ENCODE measurements at places on chromosomes 7 and 10.

- no peak for DNase-seq
Measured at GRCh38 chr10:124099604-124100003, 6.2 kb upstream of the CHST15 start.

- DNase-seq: peak; percentile 41
Measured at GRCh38 chr10:58064714-58065528, 202.8 kb downstream of the IPMK start.

GRCh38 chr10:13732465-13732881 is 145.7 kb downstream of the PRPF18 start:
- DNase-seq: no peak

DNA sequence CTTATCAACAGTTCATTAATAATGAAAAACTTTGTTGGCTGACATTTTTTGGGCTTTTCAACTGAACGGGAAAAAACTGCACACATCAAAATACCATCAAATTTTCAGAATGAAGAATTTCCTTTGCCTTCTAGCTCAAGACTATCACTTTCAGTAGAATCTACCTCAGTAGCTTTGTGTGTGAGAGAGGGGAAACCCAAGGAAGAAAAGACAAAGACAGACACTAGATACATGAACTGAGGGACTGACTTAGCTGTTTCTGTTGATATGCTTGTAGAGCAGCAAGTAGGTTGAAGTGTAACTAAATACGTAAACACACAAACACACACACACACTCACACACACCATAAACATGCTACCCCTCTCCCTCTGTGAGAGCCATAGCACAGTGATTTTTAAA is 257.1 kb downstream of the CDK14 start:
- DNase-seq: no peak

DNA sequence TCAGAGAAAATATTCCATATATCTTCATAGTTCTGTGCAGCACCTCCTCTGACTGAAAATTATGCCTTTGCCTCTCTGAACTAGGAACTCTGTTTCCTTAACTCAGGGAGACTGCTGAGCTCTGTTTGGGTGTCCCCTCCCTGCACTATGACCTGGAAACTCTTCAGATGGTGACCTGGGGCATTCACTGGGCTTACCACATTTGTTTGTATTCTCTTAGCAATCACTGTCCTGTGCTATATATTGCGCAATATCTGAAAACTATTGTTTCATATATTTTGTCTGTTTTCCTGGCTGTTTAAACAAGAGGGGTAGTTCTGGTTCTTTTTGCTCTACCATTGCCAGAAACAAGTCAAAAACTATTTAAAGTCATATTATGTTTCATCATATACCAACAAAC is 181.8 kb upstream of the KIAA1217 start:
- peak; percentile 14 for DNase-seq

- DNase-seq: no peak
Measured at GRCh38 chr10:29266641-29267040, 22.2 kb upstream of the LYZL1 start.

DNA sequence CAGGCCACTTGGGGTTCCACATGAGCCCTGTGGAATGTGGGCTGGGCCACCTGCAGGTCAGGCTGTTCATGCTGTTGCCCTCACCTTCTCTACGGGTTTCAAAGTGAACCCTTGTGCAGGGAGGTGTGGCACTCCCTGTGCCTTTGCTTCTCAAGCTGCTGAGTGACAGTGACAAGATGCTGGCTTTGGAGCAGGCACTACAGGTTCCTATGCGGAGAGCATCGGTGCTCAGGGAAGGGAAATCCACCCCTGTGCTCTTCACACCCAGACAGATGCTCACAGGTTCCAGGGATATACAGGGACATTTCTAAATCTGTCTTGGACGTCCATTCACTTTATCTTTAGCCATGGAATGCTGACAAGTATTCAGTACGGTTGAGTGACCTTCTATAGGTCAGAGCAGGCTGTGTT is 1005.0 kb downstream of the LRMDA start:
- DNase-seq: no peak

DNA sequence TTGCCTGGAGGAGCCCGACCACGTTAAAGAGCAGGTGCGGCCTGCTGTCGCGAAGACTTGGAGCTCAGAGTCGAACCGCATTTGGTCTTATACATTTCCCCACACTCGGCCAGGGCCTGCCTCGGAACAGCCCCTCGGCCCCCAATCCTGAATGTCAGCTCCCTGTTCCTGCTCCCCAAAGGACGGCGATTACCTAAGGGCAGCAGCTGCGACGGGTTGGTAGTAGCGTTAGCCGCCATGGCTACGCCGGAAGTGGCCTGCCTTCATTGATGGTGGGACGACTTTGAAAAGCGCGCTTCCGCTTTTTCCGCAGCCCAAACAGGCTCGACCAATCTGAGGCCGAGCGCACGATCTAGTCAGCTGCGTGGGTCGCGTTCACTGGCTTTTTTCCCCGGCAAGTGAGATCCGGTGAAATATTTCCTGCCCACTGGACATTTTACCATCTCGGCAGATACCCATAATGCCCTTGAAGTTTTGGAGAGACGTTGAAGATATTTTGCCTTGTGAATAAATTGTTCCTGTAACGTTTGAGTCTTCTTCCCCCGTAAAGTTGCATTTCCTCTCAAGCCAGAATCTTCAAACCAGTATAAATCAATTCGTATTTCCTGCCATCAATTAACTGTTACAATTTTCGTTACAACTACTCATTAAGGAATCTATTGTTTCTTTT is at the start of gene LSM5:
Gene LSM5, minus strand, starts transcription at position 254 of the 670 bp plus-strand sequence. Its CDS starts 15 bp downstream, at position 239.
- peak; percentile 86 for DNase-seq

DNA sequence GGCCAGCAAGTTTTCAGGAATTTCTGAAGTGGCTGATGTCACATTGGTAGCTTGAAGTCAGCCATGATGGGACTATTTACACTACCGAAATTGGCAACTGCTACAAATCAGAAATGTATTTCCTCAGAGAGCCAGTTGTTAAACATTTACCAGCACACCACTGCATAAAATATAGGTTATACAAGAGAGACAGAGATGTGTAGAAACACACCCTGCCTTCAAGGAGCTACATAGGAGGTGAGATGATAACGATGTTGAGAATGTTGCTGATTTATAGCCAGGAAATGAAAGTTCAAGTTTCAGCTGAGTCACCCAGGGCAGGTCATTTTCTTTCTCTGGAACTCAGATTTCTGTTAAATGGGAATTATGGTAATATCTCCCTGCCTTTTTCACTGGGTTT is 46.0 kb upstream of the TCF7L2 start:
- DNase-seq: peak; percentile 87

DNA sequence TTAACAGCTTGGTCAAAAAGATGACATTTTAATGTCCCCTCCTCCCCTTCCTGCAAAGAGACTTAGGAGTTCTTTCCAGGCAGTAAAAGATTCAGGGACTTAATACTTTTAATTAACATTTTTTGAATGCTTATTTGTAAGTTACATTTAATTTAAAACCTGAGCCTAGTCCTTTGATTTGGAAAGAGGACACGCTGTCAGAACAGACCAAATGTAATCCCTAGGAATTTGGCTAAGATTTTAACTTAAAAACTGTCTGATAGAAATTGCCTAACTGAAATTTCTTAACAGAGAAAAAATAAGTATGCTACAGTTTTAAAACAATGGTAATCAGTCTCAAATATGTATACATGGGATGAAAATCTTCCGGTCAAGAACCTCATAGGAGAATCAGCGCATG is 98.5 kb downstream of the NRP1 start:
- no peak for DNase-seq

- no peak for DNase-seq
Measured at GRCh38 chr10:101092881-101093354, 31.1 kb downstream of the KAZALD1 start.

GRCh38 chr10:105827133-105827532 is 1186.0 kb downstream of the SORCS3 start:
- no peak for DNase-seq

DNA sequence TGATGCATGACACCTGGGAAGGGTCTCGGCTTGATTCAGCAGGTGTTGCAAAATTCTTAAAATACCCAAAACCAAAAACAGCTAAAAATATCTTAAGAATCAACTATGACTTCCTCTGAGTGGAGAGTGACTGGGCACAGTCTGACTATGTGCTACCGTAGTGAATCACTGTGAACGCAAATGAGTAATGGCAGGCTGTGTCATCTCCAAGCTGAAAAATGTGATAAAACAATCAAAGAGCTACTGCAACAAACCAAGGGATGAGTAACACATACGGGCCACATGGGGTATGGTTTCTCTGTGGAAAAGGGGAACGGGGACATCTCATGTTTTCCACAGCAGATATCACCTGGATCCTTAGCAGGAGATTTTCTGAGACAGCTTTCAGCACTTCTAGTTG is 127.5 kb downstream of the ABCA13 start:
- peak; percentile 97 for DNase-seq

- peak; percentile 56 for DNase-seq
Measured at GRCh38 chr7:77235276-77235675, 35.7 kb upstream of the FGL2 start.

GRCh38 chr7:28638914-28639313 is 226.6 kb downstream of the CREB5 start:
- DNase-seq: peak; percentile 55

GRCh38 chr7:150448789-150449147 is 1.7 kb upstream of the GIMAP8 start:
- peak; percentile 61 for DNase-seq

- DNase-seq: no peak
Measured at GRCh38 chr7:26157520-26158105, 5.6 kb downstream of the NFE2L3 start.

- DNase-seq: no peak
Measured at GRCh38 chr7:83015916-83016315, 146.8 kb downstream of the PCLO start.

DNA sequence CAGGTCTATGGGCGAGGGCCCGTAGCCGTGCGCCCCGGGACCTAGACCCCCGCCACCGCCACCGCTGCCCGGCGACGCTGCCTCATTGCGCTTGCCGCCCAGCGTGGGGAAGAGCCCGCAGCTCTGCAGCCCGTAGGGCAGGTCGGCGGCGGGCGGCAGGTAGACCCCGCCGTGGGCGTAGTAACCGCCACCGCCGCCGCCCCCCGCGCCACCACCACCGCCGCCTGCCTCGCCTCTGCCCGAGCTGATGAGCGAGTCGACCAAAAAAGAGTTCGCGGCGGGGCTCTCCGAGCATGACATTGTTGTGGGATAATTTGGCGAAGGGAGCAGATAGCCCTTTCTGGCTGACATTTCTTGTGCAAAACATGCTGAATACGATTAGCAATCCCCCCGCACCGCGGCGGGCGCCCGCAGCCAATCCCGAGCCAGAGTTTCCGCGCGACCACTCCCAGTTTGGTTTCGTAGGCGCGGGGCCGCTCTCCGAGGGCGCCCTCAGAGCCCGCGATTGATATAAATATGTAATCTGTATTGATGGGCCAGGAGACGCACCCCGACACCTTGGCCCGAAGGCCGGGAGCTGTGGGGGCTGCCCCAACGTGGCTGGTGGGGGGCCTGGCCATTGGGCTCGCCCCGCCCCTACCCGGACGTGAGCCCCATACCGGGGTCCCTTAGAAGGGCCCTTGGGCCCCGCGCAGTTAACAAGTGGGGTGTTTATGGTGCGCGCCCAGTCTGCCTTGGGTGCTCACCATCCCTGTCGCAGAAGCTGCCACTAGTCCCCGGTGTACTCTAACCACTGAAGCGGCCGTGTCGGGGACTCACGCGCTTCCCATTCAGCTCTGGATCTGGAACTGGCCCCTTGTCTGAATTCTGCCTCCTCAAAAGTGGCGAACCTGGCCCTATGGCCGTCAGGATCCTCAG is at the start of gene HOXA10:
Gene HOXA10, minus strand, starts transcription at position 365 of the 918 bp plus-strand sequence. Its CDS starts 14 bp downstream, at position 351.
- DNase-seq: no peak

- peak; percentile 37 for DNase-seq
Measured at GRCh38 chr10:36504758-36505157, 620.6 kb upstream of the ANKRD30A start.

- no peak for DNase-seq
Measured at GRCh38 chr7:24660546-24660945, 87.3 kb downstream of the PALS2 start.

DNA sequence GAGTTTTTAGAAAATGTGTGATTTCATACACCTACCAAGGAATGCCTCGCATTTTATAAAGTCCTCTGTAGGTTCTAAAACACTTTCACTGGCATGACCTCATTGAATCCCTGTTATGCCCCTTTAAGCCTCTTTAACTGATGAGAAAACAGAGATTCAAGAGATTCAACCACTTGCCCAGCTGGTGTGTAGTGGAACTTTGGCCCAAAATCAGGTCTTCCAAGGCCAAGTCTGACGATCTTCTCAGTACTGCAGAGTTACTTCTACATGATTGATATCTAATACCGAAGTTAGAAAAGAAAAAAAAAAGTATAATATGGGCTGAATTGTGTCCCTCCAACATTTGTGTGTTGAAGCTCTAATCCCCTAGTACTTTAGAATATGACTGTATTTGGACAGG is 202.0 kb downstream of the WDR11 start:
- DNase-seq: no peak

DNA sequence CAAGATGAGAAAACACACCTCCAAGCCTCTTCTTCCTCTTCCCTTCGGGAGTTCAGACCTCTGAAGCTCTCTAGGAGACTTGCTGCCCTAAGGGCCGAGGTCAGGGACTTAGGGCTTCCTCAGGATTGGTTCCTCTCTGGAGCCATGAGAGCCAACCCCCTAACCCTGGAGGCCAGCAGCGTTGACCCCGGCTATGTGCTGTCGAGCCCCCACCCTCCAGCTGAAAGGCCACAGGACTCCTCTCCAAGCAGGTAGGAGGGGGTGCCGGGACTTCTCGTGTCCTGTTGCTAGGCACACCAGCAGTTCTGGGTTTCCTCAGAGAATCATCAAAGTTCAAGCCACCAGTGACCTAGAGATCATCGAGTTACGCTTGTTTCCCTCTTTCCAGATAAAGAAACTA is 87.4 kb downstream of the ARHGAP22 start:
- no peak for DNase-seq

DNA sequence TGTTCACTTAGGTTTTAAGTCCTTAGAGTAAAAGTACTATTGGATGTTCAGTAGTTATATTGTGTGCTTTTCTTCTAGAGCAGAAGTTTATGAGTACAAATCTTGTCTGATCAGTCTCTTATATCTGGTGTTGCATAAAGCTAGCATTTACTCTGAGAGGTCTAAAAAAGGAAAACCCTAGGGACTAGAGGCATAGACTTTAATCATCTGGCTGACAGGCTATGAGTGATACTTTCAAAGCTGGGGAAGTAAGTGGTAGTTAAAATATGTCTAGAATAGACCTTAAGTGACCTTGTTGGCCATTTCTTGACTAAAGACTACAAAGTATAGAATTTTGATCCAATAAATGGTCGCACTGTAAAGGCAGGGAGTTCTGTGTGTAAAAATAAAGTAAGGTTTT is 32.9 kb upstream of the PHYHIPL start:
- no peak for DNase-seq

- peak; percentile 40 for DNase-seq
Measured at GRCh38 chr7:42426163-42426562, 189.2 kb upstream of the GLI3 start.

- DNase-seq: no peak
Measured at GRCh38 chr10:24952143-24952706, at the start of gene PRTFDC1. PRTFDC1 (minus strand) TSS chr10:24952606; CDS start chr10:24952575, 31 bp downstream.

- no peak for DNase-seq
Measured at GRCh38 chr7:139767561-139767982, 10.2 kb downstream of the HIPK2 start.

Data from bronchial epithelial cell (primary cell).